Activated CD4-positive, alpha-beta T cell treated with anti-CD3 and anti-CD28 coated beads, Interleukin-2, amount 10 ng/mL, durations not matched to agents 7 days and 5 days (primary cell): ENCODE measurements at places on chromosomes 5 and 9. TPM values are rescaled to one million over a fixed set of nuclear protein-coding genes. Genes with fewer than 3 reads are reported as not detected.

The DAB2IP gene
- not detected for total RNA-seq

The SOHLH1 gene
- not detected for total RNA-seq

The ANKRD18A gene
- total RNA-seq, result 2.0 TPM

The CDKN2B gene
- total RNA-seq, result 0.65 TPM

GRCh38 chr9:121699571-121700164 lies 48.2 kb downstream of the DAB2IP start:
- no peak for DNase-seq

The BHMT2 gene
- not detected for total RNA-seq

The ZBED3 gene
- total RNA-seq, result 0.71 TPM

DNA sequence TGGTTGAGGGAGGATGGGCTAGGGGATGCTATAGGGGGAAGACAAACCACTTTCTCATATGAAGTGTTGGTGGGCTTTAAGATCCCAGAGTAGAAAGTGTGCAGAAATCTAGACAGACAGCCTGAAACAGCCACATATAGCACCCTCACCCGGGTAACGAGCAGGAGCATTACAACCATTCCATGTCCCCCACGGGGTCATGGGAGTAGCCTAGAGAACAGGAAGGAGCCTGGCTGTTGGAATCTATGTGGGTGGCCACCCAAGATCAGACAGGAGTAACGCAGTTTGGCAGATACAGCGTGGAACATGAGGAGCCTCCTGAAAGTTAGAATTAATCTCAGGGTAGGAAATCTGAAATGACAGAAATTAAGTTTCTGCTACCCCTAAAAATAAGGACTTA lies 146.1 kb upstream of the RAI14 start:
- DNase-seq, result no peak

GRCh38 chr5:177113566-177114424 lies 19.8 kb upstream of the NSD1 start:
- DNase-seq, result peak; percentile 81

DNA sequence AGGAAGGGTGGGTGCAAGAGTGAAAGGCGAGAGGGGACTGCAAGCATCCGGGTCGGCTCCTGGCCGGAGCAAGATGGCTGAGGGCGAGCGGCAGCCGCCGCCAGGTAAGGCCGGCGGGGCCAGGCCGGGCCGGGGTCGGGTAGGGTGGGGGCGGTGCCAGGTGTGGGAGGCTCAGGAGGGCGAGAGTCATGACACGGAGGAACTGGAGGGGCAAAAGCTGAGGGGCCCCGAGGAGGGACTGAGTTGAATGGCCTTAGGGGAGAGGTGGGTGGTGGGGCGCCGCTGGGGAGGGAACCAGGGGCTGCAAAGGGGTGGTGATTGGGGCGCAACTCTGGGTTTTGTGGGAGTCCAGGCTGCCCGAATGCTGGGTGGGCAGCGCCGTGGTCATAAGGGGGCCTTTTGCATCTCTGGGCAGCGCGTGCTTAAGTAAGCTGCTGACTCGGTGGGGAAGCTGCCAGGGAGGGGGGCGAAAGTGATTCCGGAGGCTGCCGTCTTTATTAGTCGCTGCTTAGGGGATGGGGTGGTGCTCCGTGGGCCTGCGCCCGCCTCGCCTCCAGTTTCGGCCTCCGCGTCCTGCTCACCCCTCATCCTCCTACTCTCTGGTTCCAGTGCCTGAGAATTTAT lies 425 bp downstream of the PTPA start:
- peak; percentile 38 for DNase-seq

- DNase-seq, result no peak
These were observed 78.4 kb upstream of the CKMT2 start for GRCh38 chr5:81154725-81155124.

GRCh38 chr9:97512966-97513560 lies 11.6 kb downstream of the TMOD1 start:
- no peak for DNase-seq

DNA sequence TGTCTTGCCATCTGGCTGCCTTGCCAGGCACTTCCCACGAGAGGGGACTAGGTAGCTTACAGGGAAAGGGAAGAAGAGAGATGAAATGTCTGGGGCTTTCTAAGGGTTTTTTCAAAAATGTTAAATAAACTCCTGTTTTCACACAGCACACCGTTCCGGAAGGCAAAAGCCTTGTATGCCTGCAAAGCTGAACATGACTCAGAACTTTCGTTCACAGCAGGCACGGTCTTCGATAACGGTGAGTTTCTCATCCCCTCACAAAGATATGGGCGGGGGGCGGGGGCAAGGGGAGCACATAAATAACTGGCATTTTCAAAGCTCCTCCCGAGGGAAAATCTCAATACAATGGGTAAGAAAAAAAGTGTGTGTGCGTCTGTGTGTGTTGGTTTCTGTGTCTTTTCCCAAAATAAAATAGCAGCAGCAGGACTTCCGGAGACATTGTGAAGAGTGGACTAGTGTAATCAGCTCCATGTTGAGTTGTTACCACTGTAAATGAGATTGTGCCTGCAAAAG lies 189.6 kb downstream of the NR3C1 start:
- DNase-seq, result no peak

- no peak for DNase-seq
These were observed 143.5 kb downstream of the CARTPT start for GRCh38 chr5:71862507-71863060.

DNA sequence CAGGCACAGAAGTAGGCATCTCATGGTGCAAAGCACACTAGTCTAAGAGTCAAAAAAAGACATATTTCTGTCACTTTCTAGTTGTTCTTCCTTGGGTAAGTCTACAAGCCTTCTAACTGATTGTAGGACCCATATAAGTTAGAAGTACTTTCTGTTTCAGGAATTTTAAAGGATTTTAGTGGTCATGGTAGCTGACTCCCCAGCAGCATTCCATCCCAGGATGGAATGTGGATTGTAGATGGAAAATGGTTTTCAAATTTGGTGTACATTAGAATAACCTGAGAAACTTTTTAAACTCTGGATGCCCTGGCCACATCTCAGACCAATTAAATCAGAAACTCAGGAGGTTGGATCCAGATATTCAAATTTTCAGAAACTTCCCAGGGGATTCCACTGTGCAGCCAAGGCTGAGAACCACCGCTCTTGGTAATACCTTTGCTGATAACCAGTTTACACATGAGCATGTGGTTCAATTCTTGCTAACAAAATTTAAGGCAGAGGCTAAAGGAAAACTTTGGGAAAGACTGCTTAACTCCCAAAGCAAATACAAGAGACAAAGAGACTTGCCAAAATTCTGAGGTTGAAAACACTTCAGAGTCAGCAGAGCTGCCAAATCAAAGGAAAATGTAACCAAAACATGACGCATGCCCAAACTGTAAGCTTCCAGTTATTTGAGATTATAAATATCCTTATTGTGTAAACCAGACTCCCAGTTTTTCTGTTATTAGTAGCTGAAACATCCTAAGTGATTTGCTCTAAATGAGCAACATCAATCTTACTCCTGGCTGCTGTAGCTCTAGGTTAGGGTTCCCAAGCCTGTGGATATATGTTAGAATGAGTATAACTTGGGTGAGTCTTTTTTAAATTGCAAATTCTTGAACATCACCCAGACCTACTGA lies 145.4 kb upstream of the MTAP start:
- no peak for DNase-seq
